ENCODE measurements at places on chromosomes 6 and 20.

DNA sequence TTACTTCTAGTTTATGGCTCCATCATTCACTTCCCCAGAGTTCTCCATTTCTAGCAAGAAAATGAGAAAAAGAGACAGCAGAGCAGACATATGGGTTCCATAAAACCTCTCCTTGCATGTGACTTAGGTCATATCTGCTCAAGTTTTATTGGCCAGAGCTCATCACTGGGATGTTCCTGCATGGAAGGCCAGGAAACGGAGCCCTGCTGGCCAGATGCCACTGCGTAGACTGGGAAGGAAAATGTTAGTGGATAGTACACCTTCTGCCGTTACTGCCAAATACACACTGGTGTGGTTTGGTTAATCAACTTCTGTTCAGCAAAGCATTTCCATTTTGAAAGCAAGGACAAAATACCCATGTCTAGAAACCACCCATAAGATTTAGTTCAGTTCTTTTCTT, 220.6 kb upstream of the TSHZ2 start:
- no peak for DNase-seq

DNA sequence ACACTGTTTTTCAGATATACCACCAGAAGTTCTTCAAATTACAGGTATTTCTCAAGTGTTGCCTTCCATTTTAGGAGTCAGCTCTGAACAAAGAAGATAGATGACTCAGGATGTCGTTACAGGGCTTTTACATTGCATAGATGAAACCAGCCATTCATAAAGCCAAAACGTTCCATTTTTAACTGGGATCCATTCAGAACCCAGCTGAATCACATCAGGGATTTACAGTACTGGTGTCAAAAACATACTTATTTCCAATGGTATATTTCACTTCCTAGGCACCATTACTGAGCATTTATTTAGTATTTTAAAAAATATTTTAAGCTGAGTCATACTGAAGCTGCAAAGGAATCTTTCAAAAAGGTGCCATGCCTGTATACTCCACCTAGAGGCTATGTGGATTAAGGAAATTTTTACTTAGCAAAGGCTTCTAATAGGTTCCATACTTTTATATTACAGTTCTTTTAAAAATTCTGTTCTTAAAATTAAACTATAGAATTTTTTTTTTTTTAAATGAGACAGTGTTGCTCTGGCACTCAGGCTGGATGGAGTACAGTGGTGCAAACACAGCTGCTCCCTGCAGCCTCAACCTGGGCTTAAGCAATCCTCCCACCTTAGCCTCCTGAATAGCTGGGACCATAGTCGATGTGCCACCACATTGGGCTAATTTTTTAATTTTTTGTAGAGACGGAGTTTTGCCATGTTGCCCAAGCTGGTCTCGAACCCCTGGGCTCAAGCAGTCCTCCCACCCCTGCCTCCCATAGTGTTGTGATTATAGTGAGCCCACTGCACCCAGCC, 2.6 kb downstream of the ASF1A start:
- peak; percentile 51 for DNase-seq

GRCh38 chr6:75673884-75674283, 72.2 kb downstream of the SENP6 start:
- DNase-seq, result no peak

- DNase-seq, result no peak
Measured at GRCh38 chr6:163366288-163366687, 48.2 kb upstream of the QKI start.

DNA sequence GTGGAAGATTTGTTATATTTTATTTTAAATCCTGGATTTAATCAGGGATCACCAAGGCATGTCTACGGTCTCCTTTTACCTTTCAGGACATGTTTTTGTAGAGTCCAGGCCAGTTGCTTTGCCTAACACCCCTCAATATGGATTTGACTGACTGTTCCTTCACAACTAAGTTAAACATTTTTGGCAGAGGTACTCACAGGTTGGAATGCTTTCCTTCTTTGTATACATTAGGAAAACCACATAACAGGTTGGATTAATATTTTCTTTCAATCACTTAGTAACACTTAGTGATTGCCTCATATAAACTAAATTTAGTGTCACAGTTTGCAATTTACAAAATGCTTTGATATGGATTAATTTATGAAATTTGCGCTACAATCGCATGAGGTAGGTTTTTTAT, 64.5 kb downstream of the IPCEF1 start:
- DNase-seq, result no peak

GRCh38 chr6:111973927-111974639, 79.8 kb upstream of the CCN6 start:
- DNase-seq, result peak; percentile 50

GRCh38 chr6:72974276-72974675, 251.0 kb downstream of the KHDC1L start:
- no peak for DNase-seq

All from suppressor macrophage treated with lipopolysaccharide for 4 hours (primary cell).